CD4-positive, alpha-beta T cell treated with Interleukin-1 beta for 1 hour (primary cell): ENCODE measurements at places on chromosomes 1 and 21.

GRCh38 chr1:163120372-163120771, 51.2 kb downstream of the RGS4 start:
- no peak for DNase-seq

DNA sequence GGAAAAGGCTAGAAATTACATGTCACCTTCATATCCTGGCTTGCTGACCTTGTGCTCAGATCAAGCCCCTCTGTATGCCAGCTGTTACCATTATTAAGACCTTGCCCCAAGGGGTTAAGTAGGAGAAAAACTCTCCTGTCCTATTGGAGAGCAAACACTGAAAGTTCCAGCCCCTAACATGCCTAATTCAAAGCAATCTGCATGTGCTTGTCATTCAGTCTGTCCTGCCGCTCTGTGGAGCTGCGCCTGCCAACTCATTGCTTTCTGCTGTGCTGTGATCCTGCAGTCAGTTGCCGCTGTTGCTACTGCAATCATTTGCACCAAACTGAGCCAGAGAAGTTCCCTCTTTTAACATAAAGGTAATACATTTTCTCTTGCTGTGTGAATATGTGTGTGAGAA, 113.4 kb downstream of the DISP1 start:
- DNase-seq, result no peak

- no peak for DNase-seq
These were observed 67.0 kb downstream of the CHD5 start for GRCh38 chr1:6113116-6113515.

DNA sequence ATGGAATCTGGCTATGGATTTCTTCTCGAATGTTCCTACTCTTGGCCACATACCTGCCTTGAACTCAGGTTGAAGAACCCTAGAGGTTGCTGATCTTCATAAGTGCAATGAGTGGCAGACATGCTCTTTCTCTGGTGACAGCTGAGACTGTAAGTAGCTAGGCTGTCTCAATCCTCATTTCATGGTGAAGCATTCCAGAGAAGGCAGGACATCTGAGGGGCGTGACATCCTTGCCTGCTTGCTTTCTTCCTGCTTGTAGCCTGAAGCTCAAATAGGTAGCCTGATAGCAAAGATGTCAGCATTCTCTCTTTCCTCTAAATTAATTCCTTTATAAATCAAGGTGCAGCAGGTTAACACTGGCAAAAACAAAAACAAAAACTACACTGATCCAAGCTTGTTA, 114.6 kb upstream of the MAGI3 start:
- no peak for DNase-seq

DNA sequence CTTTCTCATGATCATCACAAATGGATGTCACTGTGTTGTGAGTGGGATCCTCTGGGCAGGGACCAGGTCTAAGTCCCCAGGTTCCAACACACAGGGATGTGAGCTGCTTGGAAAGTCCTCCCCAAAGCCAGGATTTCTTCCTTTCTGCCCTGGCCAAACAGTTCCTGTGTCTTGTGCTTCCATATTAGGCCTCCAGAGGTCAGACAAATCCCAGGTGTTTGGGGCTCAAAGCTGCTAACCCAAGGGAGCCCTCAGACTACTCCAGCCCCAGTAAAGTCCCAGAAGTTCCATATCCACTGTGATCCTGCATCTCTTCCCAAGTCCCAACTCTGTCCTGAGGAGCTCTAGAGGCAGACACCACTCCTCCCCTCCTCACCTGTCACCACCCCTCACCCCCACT, 27.7 kb upstream of the MAGOH start:
- DNase-seq, result no peak

GRCh38 chr1:150971583-150972416, 2.8 kb downstream of the CERS2 start:
- no peak for DNase-seq

GRCh38 chr1:60615666-60616065, 466.7 kb upstream of the NFIA start:
- no peak for DNase-seq

- no peak for DNase-seq
These were observed 37.2 kb upstream of the AIM2 start for GRCh38 chr1:159113596-159114433.

- no peak for DNase-seq
These were observed 2.9 kb upstream of the RCAN1 start for GRCh38 chr21:34617753-34618339.
